ENCODE measurements at places on chromosomes 13 and 19.
A peak's percentile ranks its signal among the peaks of the same experiment; 100 is the strongest.

- DNase-seq = no peak
These were observed 4.8 kb upstream of the SOX1 start for GRCh38 chr13:112062072-112062567.

DNA sequence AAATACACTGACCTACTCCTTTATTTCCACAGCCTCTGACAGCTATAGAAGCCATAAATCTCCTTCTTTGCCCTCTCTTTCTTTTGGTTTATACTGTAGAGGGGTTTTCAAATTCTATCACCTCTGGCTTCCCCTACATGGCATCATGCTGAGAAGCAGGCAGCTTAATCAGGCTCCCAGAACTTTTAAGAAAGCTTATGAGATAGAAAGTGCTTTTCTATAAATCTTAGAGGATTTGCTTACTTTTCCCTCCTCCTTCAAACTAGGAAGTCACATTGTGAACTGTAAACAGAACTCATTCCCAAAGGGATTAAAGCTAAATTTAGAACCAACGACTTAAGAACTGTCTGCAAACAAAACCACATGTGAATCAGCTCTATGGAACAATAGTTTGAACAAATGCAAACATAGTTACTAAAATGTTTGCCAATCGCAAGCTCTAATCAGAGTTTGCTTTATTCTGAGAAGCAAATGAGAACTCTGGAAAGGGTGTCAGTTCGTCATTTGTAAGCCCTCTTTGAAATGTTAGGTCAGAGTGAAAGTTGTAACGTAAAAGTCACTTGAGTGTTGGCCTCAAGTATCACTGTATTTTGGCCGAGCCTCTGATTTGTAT lies 344.1 kb downstream of the RFC3 start:
- peak; percentile 87 for DNase-seq

GRCh38 chr13:99305566-99305965 lies 1.6 kb downstream of the GPR183 start:
- no peak for DNase-seq

GRCh38 chr19:54650108-54650655 lies 12.6 kb upstream of the LILRB4 start:
- no peak for DNase-seq

DNA sequence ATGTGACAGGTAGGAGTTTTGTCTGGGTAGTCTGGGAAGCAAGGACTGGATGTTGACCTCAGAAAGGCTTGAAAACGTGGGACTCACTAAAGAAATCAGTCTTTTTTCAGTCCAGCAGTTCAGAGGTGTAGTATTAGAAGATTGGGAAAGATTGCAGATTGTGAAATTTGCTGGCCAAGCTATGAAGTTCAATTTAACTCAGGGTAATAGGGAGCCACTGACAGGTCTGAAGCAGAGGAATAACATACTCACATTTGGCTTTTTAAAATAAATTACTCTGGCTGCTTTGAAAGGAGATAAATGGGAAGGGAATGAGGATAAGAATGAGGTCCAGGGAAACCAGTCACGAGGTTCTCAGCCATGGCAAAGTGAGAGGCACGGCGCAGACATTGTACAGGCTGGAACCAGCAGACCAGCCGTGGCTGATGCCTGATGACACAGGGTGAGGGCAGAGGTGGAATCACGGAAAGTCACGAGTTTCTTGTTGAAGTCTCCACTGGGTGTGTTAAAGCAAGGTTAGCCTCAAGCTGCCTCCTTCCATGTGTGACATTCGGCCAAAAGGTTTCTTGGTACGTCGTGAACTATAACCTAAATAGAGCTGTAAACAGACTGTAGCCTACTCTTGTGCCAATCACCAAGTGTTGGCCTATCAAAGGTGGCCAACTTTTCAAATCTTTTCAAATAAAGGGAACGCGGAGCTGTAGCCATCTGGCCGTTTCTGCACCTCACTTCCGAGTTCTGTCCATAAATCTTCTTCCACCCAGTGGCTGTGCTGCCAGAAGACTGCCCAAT lies 377.6 kb downstream of the IRS2 start:
- DNase-seq = no peak

DNA sequence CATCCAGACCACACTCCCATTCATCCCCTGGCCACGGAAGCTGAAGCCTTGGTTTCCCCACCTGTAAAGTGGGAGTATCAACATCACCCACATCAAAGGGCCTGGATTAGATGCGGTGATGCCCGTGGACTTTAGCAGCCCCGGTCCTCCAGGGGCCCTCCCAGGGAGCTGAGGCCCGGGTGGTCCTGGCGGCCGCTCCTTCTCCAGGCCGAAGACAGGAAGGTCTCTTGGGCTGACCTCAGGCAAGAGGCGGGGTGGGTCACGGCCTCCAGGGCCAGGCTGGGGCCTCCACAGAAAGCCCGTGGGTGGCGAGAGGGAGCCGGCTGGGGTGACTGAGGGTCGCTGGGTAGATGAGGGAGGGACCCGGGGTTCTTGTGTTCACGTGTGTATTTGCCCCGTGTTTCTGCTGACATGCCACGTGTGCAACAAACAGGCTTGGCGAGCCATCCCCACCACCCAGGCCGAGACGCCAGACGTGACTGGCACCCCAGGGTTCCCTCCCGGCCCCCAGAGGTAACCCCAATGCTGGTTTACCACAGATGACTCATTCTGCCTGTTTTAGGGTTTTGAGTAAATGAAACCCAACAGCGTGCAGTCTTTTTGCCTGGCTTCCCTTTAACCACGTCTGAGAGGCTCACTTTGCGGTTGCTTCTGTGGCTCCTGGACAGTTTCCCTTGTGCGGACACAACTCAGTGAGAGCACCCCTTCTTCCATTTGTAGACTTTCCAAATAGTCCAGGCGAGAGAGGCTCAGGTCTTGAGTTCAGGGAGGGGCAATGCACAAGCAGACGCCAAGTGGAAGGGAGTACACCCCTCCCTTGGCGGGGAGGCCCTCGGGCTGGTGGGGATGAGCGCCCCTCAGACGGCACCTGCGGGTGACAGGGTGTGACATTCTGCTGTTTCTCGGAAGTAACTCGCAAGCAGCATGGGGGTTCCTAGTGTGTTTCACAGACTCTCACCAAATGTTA lies 42.9 kb downstream of the C13orf46 start:
- DNase-seq = no peak

- DNase-seq = no peak
These were observed 706 bp downstream of the P2RY11 start for GRCh38 chr19:10112037-10112761.

GRCh38 chr19:11678504-11678903 lies 60.2 kb downstream of the ZNF823 start:
- DNase-seq = no peak

- no peak for DNase-seq
These were observed 12.5 kb upstream of the NCR1 start for GRCh38 chr19:54893406-54893805.

DNA sequence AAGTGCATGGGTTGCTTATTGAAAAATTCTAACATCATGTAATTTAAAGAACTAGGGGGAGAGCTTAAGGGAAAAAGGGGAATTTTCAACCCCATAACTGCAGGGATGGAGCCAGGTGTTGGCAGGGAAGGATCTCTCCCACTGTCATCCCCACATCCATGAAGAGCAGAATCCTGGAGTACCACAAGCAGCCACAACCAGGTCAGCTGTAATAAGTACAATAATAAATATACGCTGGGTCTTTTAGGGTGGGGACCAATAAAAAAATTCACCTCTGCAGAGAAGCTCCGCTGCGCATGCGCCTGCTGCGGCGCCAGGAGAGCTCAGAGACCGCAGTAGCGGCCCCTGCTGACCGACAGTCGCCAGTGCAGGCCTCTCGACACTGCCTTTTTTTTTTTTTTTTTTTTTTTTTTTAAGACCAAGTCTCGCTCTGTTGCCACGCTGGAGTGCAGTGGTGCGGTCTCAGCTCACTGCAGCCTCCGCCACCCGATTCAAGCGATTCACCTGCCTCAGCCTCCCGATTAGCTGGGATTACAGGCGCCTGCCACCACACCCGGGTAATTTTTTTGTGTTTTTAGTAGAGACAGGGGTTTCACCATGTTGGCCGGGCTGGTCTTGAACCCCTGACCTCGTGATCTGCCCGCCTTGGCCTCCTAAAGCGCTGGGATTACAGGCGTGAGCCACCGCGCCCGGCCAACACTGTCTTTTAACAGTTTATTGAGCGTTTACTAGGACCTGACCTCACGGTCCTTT lies 2.5 kb upstream of the EEF2 start:
- DNase-seq = peak; percentile 87

DNA sequence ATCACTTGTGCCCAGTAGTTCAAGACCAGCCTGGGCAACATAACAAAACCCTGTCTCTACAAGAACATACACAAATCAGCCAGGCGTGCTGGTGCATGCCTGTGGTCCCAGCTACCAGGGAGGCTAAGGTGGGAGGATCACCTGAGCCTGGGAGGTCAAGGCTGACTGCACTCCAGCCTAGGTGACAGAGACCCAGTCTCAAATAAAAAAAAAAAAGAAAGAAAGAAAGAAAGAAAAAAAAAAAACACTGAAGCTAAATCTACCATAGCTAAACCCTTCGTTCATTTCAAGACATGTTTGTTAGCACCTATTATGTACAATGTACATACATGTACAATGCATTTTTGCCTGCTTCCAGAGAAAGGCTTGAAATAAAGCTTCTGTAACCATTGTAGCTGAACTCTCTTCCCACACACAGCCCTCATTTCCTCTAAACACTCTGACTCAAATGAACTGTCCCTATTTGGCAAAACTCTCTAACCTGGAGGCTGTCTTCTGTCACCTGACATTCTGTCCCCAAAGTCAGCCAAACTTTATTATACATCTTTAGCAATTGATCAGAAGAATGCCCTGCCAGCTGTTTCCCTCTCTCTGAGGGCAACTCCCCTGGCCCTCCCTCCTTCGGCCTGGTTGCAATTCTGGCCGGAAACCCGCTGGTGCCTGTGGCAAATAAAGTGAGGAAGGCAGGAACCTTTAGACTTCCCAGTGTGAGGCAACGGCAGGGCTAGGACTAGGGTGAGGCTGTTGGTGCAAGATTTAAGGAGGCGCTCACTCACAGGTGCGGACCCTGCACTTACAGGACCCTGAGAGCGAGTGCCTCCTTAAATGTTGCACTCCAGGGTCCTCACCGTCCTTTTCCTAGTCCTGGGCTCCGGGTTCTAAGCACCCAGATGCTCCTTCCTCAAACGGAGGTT lies 1.8 kb downstream of the ETHE1 start:
- DNase-seq = peak; percentile 64

DNA sequence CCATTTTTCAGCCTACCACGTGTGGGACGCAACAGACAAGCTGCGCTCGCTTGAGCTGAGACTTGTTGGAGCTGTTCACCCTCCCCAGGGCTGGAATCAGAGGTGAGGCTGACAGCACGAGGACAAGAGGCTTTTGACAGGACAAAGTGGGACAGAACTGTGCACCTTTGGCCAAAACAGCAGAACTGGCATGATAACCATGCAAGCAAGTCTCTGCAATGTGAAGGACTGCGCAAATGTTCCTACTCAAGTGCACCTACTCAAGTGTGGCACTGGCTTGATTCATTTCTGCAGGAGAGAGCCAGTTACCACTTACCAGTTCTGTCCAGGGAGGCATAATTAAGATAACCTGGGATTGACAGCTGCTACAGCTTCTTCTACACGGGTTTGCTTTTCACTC lies 62.2 kb upstream of the TM9SF2 start:
- no peak for DNase-seq

- DNase-seq = no peak
These were observed 20.5 kb upstream of the STRN4 start for GRCh38 chr19:46766569-46767317.

DNA sequence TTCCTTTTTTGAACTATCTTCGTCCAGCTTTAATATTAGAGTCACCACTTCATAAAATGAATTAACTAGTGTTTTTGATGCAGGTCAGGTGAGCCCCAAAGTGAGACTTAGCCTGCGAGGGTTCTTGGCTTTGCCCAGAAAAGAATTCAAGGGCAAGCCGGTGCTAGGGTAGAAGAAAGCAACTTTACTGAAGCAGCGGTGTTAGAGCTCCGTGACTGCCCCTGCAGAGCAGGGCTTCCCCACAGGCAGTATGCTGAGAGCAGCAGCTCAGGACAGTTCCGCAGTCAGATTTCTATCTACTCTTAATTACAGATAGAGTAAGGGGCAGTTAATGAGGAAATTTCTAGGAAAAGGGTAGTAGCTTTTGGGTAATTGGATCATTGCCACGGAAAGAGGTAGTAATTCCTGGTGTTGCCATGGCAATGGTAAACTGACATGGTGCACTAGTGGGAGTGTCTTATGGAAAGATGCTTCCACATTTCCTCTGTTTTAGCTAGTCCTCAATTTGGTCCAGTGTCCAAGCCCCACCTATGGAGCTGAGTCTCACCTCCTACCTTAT lies 432.2 kb upstream of the ZNF507 start:
- DNase-seq = no peak

- peak; percentile 37 for DNase-seq
These were observed 796 bp upstream of the LSM14A start for GRCh38 chr19:34171539-34171876.

- no peak for DNase-seq
These were observed 522.5 kb downstream of the DIAPH3 start for GRCh38 chr13:59641261-59641660.

DNA sequence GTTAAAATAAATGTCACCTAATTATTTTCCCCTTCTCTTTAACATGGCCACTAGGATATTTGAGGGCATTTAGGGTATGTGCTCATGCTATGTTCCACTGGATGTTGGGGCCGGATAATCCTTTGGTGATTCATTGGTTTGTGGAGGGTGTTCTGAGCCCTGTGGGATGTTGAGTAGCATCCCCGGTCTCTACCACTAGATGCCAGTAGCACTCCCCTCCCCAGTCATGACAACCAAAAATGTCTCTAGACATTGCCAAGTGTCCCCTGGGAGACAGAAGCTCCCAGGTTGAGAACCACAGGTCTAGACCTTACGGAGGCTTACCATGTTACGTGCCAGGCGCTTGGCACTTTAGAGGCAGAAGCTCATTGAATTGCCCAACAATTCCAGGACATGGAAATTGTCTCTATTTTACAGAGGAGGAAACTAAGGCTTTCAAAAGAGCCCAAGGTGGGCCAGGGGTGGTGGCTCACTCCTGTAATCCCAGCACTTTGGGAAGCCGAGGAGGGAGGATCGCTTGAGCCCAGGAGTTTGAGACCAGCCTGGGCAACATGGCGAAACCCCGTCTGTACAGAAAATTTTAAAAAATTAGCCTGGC lies 14.1 kb downstream of the SHANK1 start:
- peak; percentile 80 for DNase-seq

DNA sequence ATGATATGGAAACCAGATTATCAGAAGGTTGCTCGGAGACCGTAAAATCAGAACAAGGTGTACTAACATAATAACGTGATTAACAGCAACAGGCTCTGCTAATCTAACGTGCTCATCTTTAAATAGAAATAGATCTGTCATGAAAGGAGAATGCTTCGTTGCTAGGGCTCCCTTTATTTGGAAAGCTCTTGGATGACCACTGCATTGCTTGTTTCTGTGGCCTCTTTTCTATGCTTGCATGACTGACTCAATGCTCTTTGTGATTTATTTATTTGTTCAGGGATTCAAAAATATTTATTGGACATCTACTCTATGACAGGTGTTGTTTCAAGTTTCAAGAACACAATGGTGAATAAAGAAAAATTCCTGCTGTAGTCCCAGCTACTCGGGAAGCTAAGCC lies 22.3 kb upstream of the ZDHHC20 start:
- DNase-seq = no peak

All from fibroblast of pulmonary artery (primary cell).